ENCODE measurements at places on chromosomes 12 and 14.
A peak's percentile ranks its signal among the peaks of the same experiment; 100 is the strongest.

- DNase-seq: no peak
These were observed 61.3 kb upstream of the METAP2 start for GRCh38 chr12:95412482-95413311.

- no peak for DNase-seq
These were observed 421.0 kb downstream of the RPL10L start for GRCh38 chr14:46230540-46230939.

DNA sequence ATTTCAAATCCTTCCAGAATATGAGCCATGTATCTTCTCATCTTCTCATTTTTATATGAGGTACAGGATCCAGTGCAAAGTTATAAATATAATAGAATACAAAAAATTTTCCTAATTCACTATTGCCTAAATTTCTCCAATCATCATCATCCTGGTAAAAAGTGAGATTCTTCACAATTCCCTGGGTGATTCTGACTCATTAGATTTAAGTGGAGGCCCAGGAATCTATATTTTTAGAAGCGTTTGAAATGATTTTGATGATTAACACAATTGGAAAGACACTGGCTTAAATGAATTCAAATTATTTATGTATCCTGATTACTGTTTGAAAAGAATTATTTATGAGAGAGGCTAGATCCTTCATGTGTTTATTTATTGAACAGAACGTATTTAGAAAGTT is 380.3 kb upstream of the PDE3A start:
- DNase-seq: no peak

GRCh38 chr12:26533211-26533610 is 299.8 kb downstream of the ITPR2 start:
- no peak for DNase-seq

DNA sequence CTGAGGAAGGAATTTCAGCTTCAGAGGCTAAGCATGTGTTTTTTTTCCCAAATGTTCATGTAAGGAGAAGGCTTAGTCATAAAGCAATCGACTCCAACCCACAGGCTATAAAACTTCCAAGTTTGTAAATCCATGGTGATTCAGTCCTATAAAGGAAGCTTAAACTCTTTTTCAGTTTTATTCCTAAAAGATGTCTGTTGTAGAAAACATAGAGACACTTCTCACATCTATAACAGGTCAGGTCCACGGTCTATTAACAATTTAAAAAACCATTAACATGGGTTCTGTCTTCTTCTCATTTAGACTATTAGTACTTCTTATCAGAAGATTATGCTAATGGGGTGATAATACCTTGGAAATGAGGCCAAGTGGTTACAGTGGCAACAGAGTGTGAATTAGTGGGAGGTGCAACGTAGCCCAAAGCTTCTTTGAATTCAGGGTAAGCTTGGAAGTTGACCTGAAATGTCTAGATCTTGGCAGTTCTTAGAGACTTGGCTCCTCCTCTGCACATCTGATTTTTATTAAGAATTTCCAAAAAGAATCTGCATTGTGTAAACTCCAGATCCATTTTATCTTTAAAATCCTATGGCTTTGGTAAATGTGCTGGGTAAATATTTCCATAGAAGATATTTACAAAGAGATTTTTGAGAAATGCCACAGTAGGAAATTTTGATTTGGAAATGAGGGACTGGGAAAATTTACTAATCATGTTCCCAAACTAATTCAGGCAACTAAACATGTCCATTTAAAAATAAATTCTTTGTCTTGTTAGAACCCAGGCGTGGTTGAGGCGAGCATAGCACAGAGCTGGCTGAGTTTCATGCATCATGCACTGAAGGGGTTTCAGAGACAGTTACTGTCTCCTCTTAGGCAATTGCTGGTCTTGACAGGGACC is 86.4 kb downstream of the EML1 start:
- no peak for DNase-seq

DNA sequence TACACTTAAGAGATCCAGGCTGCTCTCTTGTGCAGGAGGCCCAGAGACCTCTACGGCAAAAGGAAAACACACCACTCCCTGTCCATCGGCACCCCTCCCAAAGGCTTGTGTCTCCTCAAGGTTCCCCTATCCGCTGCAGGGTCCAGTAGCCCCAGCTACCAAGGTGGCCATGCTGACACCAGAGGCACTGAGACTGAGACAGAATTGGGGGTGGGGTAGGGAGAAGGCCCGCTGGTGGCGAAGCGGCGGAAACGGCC is 590 bp downstream of the DDIT3 start:
- no peak for DNase-seq

DNA sequence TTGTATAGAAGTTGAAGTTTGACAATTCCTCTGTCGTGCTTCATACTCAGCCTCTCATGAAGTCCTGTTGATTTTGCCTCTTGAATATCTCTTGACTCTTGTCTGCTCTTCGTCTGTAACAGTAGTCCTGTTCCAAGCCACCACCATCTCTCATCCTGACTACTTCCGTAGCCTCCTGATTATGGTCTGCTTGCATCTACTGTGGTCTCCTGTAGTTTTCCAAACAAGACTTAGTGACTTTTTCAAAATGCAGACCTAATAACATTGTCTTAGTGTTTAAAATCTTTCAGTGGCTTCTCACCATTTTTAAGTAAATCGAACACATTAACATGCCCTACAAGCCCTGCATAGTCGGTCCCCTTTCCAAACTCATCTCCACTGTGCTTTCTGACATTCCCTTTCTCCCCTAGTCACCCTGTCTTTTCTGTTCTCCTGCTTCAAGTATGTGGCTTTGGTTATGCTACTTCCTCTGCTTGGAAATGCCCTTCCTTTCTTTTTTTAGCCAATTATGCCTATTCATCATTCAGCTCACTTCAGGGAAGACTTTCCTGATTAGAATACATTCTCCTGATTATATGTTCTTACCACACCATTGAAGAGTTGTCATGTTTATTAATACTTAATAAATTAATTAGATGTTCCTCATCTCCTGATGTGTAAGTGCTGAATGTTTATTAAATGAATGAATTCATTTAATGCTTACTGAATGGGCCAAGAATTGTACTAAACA is 2.0 kb downstream of the SCYL2 start:
- DNase-seq: no peak

DNA sequence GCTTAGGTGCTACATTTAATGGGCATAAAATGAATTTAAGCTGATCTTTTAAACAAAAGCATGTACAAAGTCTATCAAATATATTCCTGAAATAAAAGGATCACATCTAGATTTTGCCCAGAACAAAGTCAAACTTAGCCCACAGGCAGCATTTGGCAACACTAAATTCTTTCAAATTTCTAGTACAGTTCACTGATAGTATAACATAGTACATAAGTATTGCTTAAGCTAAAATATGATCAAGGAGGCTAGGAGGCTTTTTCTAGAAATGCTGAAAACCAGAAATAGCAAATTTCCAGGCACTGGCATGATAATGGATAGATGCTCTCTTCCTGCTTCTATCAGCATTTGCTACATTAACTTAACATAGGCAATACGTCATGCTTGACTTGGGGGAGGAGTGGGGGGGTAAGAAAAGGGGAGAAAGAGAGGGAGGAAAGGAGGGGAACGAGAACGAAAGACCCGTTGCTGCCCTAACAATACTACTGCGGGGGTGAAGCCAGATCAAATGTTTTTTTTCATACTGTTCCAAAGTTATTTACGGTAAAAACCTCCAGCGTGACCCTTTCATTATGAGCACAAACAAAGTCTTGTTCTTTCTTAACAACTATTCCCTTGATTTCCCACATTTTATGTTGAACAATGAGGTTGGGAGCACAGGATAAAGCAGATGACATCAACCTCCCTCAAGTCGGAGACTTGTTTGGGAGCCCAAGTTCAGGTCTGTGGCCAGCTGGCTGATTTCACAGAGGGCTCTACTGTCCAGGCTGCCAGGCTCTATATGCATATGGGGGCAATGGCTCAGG is 10.6 kb downstream of the TMED10 start:
- no peak for DNase-seq

DNA sequence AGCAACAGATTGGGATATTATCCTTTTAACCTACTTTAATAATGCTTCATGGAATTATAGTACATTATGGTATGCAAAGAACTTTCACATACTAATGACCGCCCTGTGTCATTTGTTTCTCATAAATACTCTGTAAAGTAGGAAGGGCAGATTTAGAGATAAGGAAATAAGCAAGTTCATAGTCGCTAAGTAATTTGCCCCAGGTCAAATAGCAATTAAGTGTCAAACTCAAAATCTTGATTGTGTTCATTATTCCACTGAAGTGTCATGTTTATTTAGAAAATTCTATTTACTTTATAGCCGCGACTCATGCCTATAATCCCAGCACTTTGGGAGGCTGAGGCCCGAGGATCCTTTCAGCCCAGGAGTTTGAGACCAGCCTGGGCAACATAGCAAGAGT is 98.7 kb upstream of the ATF1 start:
- no peak for DNase-seq

- no peak for DNase-seq
These were observed 31.0 kb upstream of the AMN1 start for GRCh38 chr12:31759632-31760459.

DNA sequence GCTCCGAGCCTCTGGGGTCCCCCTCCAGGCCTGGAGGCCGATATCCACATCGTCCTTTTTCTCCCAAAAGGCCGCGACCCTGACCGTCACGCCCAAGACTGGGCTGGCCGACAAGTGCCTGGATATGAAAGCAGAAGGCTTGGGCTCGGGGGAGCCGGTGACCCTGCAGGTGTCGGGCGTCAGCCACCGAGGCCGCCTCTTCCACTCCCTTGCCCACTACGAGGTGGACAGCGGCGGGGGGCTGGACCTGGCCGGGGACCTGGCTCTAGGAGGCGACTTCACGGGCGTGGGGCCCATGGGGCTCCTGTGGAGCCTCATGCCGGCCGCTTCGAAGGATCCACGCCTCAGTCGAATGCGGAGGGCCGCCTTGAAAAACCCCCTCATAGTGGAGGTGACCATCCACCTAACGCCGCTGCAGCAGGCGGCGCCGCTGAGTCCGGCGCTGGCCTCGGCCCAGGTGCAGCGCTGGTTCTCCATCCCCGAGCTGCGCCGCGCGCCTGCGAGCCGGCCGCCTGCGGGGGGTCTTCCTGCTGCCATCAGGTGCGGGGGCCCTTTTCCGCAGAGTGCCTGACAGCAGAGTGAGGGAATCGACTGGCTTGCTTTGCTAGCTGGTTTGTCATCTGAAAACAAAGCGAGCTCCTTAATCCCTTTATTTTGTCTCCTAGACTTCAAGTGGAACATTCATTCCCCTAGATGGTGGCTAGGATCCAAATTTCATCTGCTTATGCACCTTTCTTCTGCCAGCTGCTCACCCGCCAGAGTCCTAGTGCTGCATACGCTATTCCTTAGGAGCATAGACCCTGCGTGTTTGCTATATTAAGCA is 10.6 kb upstream of the DNAL1 start:
- peak; percentile 76 for DNase-seq

DNA sequence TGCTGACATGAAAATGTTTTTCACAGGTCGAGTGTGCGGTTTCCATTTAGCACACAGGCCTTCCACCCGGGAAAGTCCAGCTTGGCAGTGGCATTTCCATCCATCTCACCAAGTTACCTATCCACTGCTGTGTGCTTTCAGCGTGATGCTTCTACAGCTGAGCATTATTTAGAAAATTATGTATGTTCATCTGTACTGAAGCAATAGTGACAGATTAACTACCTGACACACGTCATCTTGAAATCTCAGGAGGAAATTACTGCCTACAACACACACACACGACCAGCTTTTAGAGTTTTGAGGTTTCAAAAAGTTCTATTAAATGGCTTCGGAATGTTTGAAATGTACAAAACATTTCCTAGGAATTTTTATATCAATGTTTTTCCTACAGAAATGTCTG is 39.4 kb downstream of the IFNG-AS1 start:
- no peak for DNase-seq

DNA sequence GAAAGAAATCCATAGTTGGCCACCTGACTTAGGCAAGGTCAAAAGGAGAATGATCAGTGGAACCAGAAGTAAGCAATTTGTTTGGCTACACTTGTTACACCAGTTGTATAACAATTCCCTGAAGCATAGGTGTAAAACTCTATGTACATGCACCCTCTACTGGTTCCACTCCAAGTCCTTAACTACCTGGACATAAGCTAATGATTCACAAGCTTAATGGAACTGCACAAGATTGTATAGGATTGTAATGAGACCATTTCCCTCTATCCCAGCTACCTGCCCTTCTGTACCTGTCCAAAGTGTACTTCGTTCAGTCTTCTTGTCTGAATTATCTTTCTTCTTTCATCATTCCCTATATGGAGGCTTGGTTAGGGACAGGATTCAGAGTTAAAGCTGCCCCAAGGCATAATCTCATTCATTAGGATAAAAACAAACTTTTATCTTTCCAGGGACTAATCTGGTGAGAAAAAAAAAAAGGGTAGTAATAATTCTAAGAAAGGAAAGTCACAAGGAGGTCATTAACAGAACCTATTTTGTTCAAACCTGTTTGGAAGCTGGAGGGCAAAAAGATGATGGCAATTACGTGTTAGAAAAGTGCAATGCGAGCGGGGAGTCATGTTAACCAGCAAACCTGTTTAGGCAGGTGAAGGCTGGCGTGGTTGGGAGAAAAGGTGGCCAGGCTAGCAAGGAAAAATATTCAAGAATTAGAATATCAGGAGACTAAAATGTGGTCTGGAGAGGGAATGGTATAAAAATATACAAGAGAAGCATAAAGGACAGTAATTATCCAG is 2.8 kb upstream of the TMEM52B start:
- no peak for DNase-seq

GRCh38 chr14:104794993-104795780 is at the start of gene AKT1:
TSS of gene AKT1 (minus strand) at chr14:104795748. CDS start at chr14:104792643, 3,105 bp downstream.
- no peak for DNase-seq

DNA sequence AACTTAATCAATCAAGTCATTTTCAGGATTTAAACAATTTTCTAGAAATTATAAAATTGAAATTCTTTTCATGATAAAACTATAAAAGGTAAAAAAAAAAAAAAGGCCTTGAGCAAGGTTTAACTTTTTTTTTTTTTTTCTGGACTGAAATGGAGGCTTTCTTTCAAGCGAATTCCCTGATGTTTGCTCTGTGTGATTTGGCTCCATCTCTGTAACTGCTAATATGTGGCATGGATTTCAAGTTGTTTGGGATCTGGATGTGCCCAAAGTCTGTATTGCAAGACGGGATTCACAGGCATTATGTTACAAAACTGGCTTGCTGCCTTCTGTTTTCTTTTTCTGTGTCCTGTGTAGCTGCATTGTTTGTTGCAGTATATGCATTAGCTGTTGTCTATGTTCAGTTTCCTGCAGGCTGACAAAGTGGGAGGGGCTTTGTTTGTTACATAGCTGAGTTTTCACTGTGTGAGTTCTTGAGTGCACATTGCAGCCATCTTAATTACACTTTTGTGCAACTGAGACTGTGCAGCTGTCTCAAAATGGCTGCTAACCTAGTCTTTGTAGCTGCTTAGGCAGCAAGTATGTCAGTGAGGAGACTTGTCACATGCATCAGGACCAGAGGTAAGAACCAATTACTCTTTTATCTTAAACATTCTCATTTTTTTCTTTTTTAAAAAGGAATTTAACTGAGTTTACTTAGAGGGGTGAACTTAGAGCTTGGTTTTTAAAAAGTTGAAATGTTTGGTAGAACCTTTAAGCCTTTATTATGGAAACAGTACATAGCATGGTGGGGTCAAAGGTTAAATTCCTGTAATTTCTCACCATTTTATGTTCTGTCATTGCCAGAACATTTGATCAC is 19.5 kb downstream of the ATF7IP start:
- peak; percentile 97 for DNase-seq

- peak; percentile 16 for DNase-seq
These were observed 6.4 kb downstream of the SLC15A5 start for GRCh38 chr12:16271062-16271461.
